SJCRH30 (cell line): ENCODE measurements at places on chromosomes 7 and 10.

DNA sequence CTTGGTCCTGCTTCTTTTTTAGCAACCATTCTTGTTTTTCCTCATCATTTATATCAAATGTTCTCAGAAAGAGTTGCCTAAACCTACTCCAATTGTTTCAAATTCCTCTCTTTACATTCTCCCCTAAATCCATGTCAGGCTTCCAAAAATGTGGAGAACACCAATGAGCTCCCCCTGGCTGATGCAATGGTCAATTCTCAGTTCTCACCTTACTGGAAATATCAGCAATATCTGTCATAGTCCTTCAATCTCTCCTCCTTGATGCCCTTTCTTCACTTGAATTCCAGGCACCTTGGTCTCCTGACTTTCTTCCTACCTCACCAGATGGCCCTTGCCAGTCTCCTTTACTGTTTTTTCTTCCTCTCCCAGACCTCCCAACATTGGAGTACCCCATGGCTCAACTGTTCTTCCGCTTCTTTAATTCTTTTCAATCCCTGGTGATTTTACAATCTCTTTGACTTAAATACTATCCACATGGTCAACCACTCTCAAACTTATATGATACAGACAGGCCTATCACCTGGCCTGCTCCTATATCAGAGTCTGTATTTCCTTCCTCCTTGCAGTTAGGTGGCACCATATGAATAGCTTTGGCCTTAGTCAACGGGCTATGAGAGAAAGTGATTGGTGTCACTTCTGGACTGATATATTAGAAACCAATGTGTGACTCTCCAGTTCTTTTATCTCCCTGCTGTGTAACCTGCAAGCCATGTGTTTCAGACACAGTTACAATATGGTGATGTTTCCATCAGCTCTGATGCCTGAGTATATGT lies 47.4 kb upstream of the CAV2 start:
- no peak for DNase-seq

DNA sequence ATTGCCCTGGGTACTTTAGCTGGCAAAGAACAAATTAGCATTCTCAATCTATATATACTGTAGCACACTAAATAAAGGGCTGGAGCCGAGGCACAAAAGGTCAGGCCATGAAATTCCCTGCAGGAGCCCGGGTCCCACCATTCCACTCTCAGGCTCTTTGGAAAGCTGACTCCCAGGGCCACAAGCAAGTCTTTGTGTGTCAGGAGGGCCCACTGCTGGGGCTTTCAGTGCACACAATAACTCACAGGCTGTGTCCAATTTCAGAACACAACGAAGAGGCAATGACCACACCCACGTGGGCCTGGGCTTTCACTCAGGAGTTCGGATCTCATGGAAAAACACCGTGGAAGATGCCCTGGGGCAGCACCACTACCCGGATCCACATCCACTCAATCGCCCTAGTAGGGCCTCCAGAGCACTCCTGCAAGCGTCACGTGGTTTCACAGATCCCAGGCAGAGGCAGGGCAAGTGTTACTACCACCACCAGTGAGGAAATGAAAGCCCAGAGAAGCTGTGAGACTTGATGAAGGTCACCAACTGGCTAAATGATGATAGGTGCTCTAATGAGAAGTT lies 60.3 kb downstream of the COBL start:
- peak; percentile 57 for DNase-seq

DNA sequence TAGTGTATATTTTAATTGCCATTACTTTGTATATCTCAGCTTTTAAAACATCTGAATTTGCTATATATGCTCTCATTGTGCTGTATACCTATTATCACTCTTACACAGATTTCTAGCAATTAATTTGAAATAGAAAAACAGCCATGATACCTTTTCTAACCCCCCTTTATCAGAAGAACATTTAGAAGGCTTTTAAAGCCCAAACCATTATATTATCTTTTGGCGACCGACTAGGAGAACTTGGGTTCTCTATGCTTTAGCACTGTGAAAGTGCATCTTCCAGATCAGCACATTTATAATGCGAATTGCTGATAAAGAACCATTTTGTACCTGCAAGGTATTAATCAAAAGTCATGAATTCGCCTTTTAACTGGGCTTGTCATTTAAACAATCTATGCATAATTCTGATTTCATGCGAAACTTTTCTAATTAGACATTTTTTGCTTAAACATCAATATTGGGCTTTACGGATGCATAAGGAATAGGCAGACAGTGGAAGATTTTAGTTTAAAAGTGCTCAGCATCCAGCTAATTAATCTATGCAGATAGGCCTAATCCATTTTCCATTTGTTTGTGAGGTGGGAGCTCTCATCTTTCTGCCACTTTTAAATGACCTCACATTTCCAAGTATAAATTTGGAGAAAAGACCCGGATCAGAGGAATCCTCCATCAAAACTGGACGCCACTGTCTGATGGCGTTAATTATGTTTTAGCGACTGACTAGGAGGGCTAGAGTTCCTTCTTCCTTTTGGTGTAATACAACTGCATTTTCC lies 1.2 kb upstream of the MLLT10 start:
- peak; percentile 18 for DNase-seq

DNA sequence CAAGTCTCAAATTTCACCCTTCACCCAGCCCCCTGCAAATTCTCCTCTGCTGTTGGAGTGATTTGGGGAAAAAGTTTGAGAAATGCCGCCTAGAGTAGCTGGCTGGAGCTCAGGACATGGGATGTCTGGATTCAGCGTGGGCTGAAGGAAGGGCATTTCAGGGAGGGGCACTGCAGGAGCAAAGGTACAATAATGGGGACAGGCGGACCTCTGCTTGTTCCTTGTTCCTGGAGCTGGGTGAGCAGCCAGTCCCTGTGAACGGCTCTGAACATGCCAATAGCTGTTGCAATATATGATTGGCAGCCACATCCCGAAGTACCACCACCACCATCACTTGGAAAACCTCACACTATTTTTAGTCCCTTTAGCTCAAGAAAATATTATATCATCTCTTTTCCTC lies 23.4 kb downstream of the ADRA2A start:
- DNase-seq: no peak

DNA sequence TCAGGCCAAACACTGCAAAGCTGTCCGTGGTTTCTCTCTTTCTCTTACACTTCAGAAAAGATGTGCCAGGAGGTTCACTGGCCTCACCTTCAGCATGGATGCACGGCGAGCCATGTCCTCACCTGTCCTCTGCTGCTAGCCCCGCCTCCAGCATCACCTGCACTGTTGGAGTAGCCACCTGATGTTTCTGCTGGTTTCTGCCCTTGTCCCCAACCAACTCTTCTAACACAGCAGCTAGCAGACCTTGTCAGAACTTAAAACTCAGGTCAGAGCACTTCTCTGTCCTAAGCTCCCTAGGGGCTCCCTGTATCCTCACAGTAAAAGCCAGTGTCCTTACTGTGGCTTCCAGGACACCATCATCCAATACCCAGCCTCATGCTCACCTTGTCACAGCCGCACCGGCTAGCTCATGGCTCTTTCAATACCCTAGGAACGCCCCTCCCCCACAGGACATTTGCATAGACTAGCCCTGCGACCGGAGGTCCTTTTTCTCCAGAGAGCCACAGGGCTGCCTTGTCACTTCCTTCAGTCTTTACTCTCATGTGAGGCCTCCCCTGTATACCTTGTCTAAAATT lies 15.2 kb downstream of the PALD1 start:
- DNase-seq: no peak

DNA sequence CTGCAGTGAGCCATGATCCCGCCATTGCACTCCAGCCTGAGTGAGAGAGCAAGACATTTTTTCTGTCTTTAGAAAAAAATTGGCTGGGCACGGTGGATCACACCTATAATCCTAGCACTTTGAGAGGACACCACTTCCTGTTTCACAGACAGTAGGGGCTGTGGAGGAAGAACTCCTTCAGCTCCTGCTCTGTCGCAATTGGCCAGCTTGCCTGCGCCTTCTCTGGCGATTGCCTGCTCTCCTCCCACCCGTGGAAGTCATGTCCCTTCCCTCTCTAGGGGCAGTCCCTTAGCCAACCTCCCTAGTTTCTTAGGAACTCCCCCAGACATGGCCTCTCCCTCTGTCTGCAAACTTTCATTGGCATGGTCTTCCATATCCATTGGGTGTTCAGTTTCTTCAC lies 8.7 kb downstream of the PDSS1 start:
- no peak for DNase-seq

GRCh38 chr10:4066581-4067390 lies 281.8 kb upstream of the KLF6 start:
- DNase-seq: no peak

GRCh38 chr10:76086761-76087639 lies 655.6 kb downstream of the LRMDA start:
- DNase-seq: peak; percentile 65

DNA sequence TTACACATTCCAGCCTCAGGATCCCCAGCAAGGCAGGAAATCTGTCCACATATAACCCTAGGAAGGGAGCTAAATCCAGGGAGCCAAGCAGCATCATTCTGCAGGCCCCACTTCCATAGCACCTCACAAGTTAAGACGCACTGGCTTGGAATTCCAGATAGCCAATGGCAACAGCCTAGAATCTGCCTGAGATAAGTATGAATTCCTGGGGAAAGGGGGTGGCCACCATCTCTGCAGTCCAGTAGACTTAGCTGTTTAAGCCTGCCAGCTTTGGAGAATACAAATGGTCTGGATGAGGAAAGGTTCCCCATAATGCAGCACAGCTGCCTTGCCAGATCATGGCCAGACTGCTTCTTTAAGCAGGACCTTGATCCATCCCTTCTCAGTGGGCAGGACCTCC lies 179.4 kb upstream of the PRSS1 start:
- no peak for DNase-seq

DNA sequence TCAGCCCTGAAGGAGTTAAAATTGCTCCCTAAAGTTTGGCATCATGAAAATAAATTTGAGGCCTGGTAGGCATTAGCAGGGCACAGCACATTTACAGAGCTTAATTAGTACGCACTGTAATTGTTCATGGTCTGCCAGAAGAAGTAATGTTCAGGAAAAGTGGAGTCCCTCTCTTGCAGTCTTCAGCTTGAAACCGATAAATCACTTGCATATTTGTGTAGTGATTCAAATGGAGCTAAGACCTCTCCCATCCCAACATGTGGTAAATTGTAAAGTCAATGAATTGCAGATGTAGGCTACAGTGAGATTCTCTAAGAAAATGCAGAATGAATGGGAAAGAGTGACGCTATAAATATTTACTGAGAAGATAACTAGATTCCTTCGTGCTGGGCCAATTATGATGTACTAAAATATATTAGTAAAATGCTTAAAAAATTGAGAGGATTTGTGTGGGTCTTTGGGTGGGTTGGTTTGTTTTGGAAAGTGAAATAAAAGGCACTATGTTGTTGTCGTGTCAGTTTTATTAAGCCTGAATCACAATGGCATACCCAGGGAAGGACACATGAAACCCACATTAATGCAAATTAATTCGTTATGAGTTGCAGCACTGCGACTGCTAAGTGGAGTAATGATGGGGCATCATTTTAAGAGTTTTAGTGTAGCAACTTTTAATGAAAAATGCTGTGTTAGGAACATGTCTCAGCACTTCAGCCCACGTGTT lies 8.4 kb downstream of the TCF7L2 start:
- DNase-seq: no peak

DNA sequence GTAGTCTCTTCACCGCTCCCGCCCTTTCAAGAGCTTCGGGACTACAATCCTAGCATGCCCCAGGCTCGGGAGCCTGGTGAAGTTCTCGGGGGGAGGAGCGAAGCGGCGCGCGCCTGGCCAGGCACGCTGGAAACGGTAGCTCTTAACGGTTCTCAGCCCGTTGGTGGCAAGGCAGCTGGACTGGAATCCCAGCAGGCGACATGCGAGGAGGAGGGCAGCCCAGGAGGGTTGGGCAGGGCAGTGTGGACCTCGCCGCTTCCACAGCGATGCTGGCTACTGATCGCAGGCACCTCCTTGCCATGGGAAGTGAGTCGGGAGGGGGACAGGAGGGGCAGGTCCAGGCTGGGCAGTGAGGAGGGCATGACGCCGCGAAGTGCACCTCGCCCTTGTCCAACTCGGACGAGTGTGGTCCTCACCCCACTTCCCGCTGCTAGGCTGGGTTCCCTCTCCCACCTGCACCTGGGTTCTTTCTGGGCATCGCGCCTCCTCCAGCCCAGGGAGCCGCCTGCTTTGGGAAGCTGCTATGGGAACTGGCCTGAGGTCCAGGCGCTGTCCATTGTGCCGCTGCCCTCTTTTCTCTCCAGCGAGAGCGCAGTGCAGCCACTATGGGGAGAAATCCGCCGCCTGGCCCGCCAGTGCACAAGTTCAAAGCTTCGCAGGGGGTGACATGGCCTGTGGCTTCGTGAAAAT lies 367.8 kb upstream of the NUPR2 start:
- no peak for DNase-seq

DNA sequence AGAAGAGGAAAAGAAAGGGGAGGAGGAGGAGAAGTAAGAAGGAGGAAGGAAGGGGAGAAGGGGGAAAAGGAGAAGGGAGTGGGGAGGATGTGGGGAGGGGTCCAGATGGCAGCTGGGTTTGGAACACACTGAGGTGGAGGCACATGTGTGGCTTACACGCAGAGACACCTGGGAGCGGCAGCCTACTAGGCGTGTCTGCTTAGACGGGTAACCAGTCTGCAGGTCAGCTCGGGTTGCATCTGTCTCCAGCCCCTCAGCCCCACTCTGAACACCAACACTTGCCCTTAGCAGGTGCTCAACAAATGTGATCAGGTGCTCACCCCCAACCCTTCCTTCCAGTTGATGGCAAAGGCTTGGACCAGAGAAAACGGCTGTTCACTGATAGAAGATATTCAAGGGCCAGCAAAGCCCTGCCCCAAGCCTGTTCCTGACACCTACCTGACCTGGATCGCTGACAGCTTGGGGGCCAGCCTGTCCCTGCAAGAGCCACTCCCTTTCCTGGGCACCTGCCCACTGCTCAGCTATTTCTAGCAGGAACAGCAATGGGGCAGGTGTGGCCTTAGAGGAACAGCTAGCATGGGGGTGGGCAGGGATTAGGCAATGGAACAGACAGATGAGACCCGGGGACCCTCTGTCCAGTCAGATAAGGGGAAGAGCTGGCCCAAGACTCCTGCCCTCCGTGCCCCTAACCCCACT lies 70.5 kb downstream of the SH3PXD2A start:
- DNase-seq: no peak

GRCh38 chr7:22601812-22602565 lies 102.0 kb upstream of the STEAP1B start:
- no peak for DNase-seq

DNA sequence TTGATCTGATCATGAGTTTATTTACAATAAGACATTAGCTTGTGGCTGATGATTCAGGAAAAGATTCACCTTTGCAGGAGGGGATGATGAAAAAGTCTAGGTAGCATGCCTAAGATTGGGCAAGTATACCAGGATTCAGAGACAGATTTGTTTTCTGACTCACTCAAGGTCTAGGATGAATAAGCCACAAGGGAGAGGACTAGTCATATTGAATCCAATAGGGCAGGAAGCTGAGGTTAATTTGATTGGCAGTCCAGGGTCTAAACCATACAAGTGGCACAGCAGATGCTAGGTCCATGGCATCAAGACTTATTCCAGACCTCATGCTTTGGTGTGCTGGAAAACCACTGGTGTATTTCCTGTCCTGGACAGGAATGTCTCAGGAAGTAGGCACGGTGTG lies 1133.4 kb downstream of the XPNPEP1 start:
- DNase-seq: no peak
